ENCODE measurements at places on chromosomes 2 and 18.

- no peak for DNase-seq
These were observed 52.5 kb upstream of the TTN start for GRCh38 chr2:178859730-178860129.

DNA sequence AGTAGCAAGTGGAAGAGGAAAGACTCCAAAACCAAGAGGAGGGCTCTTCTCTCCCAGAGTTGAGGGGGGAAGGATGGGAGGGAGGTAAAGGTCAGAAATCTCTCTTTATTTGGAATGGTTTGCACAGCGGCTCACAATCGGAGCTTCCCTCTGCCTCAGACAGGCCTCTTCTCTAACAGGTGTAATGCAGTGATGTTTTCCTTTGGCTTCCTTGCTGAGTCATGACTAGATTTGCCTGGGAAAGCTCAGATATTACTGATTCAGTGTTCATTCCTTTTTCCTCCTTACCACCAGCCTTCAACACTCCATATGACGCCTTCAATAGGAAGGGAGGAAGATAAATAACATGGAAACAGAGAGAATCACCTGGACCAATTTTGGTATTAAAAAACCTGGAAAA lies 136.6 kb downstream of the RNF152 start:
- DNase-seq: no peak

DNA sequence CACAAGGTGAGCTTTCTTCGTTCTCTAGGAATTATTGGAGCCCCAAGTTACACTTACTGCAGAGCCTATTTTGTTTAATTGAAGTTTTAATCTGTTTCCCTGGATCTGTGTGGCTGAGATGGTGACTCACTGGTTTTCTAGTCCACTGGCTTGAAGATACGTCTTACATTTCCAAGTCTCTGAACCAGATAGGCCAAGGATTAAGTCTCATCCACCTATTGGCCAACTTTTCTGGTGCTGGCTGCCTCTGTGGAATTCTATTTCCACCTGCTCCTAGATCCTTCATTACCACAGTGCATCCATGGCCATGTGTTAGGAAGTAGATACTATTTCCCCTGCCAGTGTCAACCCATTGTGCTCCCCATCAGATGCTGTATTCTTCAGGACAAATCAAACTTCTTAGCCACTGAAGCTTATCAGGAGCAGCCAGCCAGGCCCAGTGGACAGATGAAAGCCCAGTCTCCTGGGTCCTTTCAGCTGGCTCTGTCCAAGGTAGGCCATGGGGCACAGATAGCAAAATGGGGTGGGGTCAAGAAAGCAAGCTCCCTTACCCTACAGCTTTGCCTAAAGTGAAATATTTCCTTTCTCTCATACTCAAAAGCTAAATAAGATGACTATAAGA lies 198.8 kb upstream of the TCF4 start:
- DNase-seq: no peak

GRCh38 chr2:8006626-8007025 lies 675.2 kb upstream of the ID2 start:
- no peak for DNase-seq

DNA sequence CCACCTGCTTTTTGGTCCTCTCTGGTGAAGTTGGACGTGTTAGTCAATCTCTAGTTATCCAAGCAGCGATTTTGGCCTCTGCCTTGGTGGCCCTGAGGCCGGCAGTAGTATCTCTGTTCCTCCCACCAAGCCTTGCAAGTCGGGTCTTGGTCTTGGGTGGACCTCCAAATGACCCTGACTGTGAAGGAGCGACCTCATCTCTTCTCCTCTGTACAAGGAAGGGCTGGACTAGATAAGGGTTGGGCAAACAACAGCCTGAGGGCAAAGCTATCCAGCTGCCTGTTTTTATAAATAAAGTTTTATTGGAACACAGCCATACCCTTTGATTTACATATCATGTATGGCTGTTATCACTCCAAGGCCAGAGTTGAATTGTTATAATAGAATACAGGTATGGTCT lies 74.6 kb upstream of the FOSL2 start:
- DNase-seq: no peak

- no peak for DNase-seq
These were observed 210.3 kb upstream of the RBMS1 start for GRCh38 chr2:160703648-160704585.

- no peak for DNase-seq
These were observed 301.3 kb upstream of the RBMS1 start for GRCh38 chr2:160794926-160795325.

DNA sequence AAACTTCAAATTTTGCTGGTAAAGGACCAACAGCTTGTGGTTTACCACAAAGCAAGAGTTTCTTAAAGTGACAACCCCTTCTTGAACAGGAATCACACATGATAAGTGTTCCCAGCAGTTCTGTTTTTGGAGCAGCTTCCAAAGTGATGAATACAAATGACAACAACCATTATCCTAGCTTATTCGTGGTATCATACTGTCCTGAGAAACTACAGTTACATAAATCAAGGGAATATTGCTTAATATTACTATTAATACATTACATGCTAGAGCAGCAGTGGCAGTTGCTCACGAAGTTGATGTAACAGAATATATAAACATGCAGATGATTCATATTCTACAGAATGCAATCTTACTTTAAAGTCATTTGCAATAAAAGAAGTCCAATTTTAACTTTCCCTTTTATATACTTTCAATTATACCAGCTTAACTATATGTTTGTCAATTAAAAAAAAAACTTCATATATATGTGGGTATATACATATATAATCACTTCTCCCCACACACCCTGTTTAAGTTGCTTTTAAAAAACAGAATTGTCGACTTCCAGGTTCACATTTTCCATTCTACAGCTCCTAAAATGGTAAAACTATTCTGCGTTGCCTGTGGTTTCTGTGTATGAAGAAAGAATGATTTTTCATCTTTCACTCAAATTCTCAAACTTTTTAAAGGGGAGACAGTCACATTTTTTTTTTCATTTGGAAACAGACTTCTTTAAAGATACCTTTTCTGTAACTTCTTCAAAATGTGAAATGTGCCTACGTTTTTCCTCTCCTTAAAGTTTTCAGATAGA lies 713.6 kb downstream of the TDRD15 start:
- DNase-seq: no peak

GRCh38 chr2:109613081-109613921 lies 465 bp downstream of the SEPTIN10 start:
- peak; percentile 29 for DNase-seq

- no peak for DNase-seq
These were observed 121.2 kb downstream of the IRS1 start for GRCh38 chr2:226678422-226678821.

- peak; percentile 72 for DNase-seq
These were observed 45.6 kb upstream of the TMEM178A start for GRCh38 chr2:39620067-39620466.

DNA sequence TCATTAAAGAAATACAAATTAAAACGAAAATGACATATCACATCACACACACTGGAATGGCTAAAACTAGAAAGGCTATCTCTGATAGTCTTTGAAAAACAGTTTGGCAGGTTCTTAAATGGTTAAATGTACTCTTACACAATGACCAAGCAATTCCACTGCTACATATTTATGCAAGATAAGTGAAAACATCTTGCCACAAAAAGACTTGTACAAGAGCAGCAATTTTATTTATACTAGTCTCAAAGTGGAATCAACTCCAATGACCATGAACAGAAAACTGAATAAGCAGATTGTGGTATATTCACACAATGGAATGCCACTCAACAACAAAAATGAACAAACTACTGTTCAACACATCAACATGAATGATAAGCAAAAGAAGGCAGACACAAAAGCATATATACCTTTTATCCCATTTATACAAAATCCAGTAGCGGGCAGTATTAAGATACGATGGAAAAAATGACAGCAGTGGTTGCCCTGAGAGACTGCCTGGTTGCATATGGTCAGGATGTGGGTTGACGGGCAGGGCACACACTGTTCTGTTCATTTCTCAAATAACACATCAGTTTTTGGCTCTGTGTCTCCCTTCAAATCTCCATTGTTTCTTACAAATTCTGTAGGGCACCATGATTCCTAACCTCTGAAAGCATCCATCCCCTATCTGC lies 25.4 kb downstream of the SP100 start:
- peak; percentile 21 for DNase-seq

- peak; percentile 75 for DNase-seq
These were observed 29.4 kb upstream of the WDR75 start for GRCh38 chr2:189411860-189412259.

GRCh38 chr2:126799301-126799700 lies 99.4 kb upstream of the TEX51 start:
- DNase-seq: no peak

- DNase-seq: no peak
These were observed 37.5 kb upstream of the ACSL3 start for GRCh38 chr2:222823183-222823930.

- DNase-seq: peak; percentile 18
These were observed 71.4 kb downstream of the OLA1 start for GRCh38 chr2:174176898-174177297.

DNA sequence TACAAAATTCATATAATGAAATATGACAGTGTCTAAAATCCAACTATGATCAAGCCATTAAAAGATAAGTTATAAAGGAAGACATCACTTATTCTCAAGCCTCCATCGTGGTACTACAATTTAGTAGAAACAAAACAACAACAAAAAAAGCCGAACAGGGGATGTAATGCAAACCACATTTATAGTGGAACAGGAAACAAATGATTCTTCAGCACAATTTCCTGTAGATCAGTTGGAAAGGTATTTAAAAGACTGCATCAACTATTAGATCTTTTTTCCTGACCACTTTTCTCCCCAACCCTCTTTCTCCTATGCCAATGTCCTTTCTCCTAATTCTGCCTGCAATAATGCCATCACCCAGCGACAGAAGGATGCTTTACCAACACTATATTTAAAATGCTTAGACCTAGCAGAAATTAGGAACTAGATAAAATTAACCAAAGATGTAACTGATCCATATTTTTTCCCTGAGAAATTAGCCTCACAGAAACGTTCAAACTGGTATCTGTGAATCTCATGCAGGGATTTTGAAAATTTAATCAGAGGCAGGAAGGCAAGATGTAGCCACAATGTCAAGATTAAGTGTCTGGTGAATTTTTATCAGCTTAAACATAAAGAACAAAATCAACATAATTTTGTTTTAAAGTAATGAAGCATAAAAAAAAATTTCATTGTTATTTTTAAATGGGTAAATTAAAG lies 271.4 kb downstream of the TCF4 start:
- DNase-seq: no peak

GRCh38 chr2:118056165-118056534 lies 32.1 kb upstream of the INSIG2 start:
- DNase-seq: no peak

GRCh38 chr18:58297198-58297597 lies 253.2 kb downstream of the NEDD4L start:
- DNase-seq: no peak

DNA sequence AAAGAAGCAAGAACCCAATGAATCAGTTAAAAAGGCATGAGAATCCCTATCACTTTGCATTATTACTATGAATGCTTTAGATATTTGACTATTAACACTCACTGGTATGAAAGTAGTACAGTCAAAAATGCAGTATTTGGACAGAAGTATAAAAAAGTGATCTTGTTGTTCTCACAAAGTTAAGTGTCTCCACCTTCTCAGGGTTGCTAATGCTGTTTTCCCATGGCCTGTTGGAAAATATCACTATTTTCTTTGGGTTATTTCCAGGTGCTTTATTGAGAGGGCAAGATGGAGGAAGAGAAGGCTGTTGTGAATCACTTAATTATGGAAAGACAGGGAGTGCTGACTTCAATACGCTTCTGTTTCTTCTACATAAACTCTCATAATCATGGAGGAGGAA lies 13.6 kb upstream of the CREB1 start:
- peak; percentile 9 for DNase-seq

GRCh38 chr2:22189893-22190480 lies 1066.2 kb downstream of the TDRD15 start:
- no peak for DNase-seq

- no peak for DNase-seq
These were observed 259.0 kb upstream of the ERBB4 start for GRCh38 chr2:212797484-212798205.

DNA sequence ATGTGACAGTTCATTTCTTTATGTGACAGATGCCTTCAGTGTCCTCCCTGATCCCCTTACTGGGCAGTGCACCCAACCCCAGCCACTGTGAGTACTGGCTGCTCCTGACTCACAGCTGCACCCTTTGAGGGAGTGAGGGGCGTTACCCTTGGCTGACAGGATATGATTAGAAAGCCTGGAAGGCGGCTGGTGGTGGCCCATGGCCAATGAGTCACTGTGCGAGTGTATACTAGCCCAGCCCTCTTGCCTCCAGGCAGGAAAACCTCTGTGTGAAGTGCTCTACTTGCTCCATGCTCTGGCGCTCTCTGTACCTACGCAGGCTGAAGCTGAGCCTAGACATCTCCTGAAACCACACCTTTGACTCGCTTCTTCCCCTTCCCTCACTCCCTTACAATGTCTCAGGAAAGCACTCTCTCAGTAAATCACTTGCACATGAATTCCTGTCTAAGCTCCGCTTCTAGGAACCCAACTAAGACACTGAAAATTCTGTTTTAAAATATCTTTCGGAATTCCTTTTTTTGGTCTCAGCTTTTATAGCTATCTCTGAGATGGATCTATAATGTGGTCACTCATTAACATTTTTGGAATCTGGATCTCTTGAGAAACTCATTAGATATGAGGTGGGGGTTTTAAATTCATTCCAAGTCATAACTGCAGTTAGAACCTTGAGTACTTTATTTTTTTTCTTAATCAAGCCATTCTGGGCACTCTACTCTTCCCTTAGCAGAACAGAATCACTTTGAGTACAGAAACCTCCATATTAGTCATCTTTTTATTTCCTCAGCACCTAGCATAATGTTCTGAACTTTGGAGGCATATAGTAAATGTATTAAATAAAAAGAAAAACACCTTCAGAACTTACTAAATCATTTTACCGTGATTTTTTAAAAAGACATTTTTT lies 25.3 kb upstream of the STAM2 start:
- DNase-seq: peak; percentile 95

DNA sequence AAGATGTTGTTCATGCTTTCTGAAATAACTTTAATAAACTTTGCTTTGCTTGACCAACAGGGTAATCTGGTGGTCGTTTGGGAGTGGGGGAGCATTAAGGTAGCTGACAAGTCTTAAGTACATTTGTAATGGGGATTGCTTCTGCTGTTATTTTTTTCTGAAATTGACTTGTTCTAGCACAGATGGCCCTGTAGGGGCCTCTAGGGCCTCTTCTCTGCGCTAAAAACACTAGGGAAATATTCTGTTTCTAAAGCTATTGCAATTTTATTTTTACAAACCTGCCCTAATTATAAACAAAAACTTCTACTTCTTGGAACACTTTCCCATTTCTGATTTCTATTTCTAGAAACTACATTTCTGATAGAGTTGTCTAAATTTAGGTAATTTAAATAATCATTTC lies 191.3 kb upstream of the KCNJ3 start:
- no peak for DNase-seq

GRCh38 chr2:124027182-124027581 lies 2.1 kb downstream of the CNTNAP5 start:
- peak; percentile 47 for DNase-seq

DNA sequence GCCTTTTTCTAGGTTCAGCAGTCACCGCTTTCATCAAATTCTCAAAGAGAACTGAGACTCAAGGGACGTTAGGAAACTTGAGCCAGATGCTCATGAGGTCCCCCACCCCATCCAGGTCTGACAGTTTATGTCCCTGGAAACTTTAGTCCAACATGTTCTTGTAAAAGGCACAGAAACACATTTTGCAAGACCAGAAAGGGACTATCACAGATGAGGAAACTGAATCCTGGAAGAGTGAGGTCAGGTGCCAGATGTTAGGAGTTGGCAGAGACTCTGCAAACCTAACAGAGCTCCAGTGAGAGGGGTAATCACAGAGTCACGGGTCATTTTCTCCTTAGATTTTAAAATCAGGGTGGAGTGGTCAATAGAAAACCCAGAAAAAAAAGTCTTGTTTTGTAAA lies 76.6 kb downstream of the RDH14 start:
- no peak for DNase-seq

GRCh38 chr2:83866211-83866610 lies 592.9 kb downstream of the SUCLG1 start:
- DNase-seq: no peak

Data from AG08395 (cell line).